ENCODE measurements at places on chromosomes 3 and 15. TPM values are rescaled to one million over a fixed set of nuclear protein-coding genes. Genes with fewer than 3 reads are reported as not detected.

DNA sequence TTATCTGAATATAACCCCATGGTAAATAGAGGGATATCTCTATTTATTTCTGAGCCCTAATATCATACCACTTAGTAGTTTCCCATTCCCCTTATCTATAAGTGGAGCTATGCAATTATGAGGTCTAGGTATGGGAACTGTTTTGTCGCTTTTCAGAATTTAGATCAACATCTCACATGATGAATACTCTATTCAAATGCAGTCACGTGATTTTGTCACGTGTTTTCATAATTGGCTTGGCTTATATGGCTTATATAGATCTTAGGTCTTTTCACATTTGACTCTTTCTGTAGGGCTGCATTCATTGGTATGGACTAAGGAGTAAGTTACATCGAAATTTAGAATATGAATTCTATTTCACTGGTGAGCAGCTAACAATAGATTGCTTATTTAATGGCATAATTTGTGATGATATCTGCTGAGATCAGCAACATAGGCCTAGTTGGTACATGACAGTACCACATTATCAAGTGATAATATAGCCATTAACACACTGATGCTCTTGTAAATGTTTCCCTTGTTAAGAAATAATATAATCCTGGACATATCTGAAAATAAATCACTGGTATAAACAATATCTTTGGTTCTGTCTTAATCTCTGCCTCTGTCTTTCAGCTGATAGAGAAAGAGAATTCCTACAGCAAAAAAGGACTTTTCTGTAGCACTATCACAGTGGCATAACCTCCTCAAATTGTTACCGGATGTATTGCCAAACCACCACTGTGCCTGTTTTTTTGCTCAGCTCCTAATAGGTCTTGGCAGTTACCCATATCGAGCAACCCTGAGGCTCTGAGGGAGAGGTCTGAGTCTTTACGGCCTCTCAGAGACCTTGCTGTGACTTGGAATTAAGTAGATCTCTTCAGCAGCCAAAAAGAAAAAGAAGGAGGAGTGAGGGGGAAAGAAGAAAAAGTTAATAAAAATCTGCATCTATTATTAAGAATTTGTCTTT lies 357.1 kb downstream of the ZPLD1 start:
- H3K4me3 ChIP-seq, result no peak overlapping the region
- no peaks in the 10 kb centered on the region for H3K36me3 ChIP-seq
- no peaks in the 10 kb centered on the region for H3K4me1 ChIP-seq
- no peak for DNase-seq

DNA sequence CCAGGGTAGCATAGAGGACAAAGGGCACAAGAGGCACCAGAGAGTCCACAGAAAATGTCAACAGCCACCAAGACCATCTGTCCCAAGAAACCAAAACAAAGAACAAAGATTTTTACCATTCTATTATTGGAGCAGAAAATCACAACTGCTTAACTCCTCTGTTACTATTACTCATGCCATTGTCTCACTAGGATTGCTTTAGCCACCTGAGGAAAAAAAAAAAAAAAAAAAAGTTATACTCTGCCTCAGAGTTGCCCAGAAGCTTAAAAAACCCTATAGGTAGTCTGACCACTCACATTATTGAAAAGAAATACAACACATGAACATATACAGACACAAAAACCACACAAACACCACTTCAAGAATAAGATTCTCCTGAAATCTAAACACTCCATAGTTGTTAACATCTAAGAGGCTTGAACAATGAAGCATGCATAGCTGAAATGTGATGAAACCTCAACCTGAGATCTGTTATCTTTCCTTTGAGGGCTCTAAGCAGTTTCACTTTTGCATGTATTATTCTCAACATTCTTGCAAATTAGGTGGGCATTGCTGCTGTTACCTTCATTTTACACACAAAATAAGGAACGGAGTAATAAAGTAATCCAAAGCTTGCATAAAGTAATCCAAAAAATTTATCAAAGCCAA lies 85.4 kb downstream of the IGSF11 start:
- no peaks in the 10 kb centered on the region for H3K27me3 ChIP-seq
- H3K4me3 ChIP-seq, result no peak overlapping the region
- H3K36me3 ChIP-seq, result no peaks in the 10 kb centered on the region
- no peak for DNase-seq

GRCh38 chr15:33678176-33678575 lies 290.1 kb upstream of the CHRM5 start:
- H3K4me3 ChIP-seq, result no peak overlapping the region
- H3K4me1 ChIP-seq, result peaks cover 45% of the 10 kb centered on the region
- no peaks in the 10 kb centered on the region for H3K27me3 ChIP-seq
- peak overlapping the region; percentile 90 for H3K27ac ChIP-seq
- H3K36me3 ChIP-seq, result no peaks in the 10 kb centered on the region

Gene RNU5B-1
- total RNA-seq, result not detected

- no peak for DNase-seq
- H3K27me3 ChIP-seq, result peaks cover 12% of the 10 kb centered on the region
- peaks cover 4% of the 10 kb centered on the region for H3K36me3 ChIP-seq
- no peak overlapping the region for H3K27ac ChIP-seq
- H3K4me3 ChIP-seq, result no peak overlapping the region
- H3K4me1 ChIP-seq, result peaks cover 21% of the 10 kb centered on the region
These were observed 101.2 kb upstream of the ETV5 start for GRCh38 chr3:186209810-186210752.

- no peak overlapping the region for H3K27ac ChIP-seq
- H3K36me3 ChIP-seq, result no peaks in the 10 kb centered on the region
- H3K4me1 ChIP-seq, result peaks cover 20% of the 10 kb centered on the region
- peaks cover 15% of the 10 kb centered on the region for H3K27me3 ChIP-seq
- no peak for DNase-seq
- H3K4me3 ChIP-seq, result no peak overlapping the region
These were observed 7.3 kb upstream of the FURIN start for GRCh38 chr15:90860942-90861675.

GRCh38 chr15:80948651-80949292 lies 40.8 kb downstream of the MESD start:
- H3K27ac ChIP-seq, result no peak overlapping the region
- DNase-seq, result no peak
- no peak overlapping the region for H3K4me3 ChIP-seq
- no peaks in the 10 kb centered on the region for H3K27me3 ChIP-seq
- no peaks in the 10 kb centered on the region for H3K4me1 ChIP-seq

DNA sequence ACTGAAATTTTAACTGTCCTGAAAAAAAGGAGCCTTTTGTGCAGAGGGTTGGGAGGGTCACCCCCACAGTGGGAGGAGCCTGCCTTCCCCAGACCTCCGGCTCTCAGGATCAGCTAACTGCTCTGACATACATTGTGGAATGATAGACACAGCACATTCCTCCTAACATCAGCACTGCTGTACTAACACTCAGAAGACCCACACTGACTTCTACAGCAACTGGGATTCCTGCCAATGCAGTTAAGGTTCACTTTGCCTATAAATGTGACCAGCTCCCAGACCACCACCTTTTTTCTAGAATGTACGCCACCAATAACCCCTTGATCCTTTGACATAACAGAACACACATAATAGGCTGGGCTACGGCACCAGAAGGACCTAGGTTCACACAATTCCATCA lies 3.2 kb downstream of the CPEB1 start:
- peaks cover 21% of the 10 kb centered on the region for H3K27me3 ChIP-seq
- no peak for DNase-seq
- H3K36me3 ChIP-seq, result no peaks in the 10 kb centered on the region
- H3K4me3 ChIP-seq, result no peak overlapping the region
- no peak overlapping the region for H3K27ac ChIP-seq
- H3K4me1 ChIP-seq, result peaks cover 19% of the 10 kb centered on the region

DNA sequence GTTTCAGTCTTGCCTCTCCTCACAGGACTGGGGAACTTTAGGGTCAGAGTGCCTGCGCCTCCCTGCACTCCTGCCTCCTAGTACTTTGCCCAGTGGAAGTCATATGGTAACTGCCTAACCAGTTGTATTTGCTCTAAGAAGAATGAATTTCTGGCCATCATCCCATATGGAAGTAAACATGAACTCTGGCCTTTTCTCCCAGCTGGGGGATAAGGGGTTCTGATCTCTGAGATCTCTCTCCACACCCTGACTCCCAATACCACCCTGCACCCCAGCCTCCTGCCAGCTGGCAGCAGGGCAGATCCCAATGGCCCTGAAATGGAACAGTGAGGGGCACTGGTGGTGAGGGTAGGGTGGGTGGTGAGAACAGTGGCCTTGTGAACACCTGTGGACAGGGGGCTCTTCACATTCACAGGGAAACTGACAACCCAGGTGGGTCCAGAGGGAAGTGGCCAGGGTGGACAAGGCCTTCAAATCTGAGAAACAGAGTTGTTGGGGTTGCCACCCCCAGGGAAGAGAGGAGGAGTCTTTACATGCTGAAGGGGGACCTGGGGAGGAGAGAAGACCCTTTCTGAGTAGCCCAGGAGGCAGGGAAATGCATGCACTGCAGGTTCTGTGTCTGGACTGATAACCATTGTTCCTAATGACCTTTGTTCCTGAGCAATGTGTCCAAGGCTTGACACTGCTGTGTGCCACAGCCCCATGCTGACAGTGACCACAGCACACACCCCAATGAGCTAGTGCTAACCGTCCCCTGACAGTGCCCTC lies 36.9 kb downstream of the RHCG start:
- H3K27me3 ChIP-seq, result peaks cover 5% of the 10 kb centered on the region
- no peak for DNase-seq
- peak overlapping the region; percentile 25 for H3K4me3 ChIP-seq
- H3K27ac ChIP-seq, result no peak overlapping the region
- H3K4me1 ChIP-seq, result peaks cover 5% of the 10 kb centered on the region
